ENCODE measurements at places on chromosomes 2 and 18. TPM values are rescaled to one million over a fixed set of nuclear protein-coding genes. Genes with fewer than 3 reads are reported as not detected.

Gene CCDC68
- total RNA-seq: 3.7 TPM

Gene ITPRIPL1
- 3.7 TPM for total RNA-seq

Gene PECR
- total RNA-seq: 7.0 TPM

Gene DYNAP
- not detected for total RNA-seq

Gene HOXD13
- total RNA-seq: not detected

Gene RAPGEF4
- total RNA-seq: 1.8 TPM

Gene ANKAR
- 0.67 TPM for total RNA-seq

Gene CRACDL
- total RNA-seq: under 0.01 TPM

Gene UPP2
- not detected for total RNA-seq

Gene MSH6
- total RNA-seq: 51.6 TPM

Gene PROKR1
- total RNA-seq: not detected

Gene CNDP1
- total RNA-seq: 0.15 TPM

Gene CRYGD
- not detected for total RNA-seq

Gene KLHL41
- 0.34 TPM for total RNA-seq

Gene CDK15
- 18.3 TPM for total RNA-seq

Gene ELAC1
- total RNA-seq: 7.4 TPM

Gene KIF1A
- not detected for total RNA-seq

Gene CCL20
- 2.2 TPM for total RNA-seq

Gene UGT1A6
- not detected for total RNA-seq

Gene MOCOS
- total RNA-seq: 6.4 TPM

Gene NOL4
- total RNA-seq: not detected

Gene SP140
- total RNA-seq: 2.0 TPM

Gene FSIP2
- under 0.01 TPM for total RNA-seq

Gene GKN2
- total RNA-seq: not detected

Gene TDRD15
- total RNA-seq: not detected

Gene LOXL3
- 10.1 TPM for total RNA-seq

Gene HOXD9
- total RNA-seq: not detected

Gene DLGAP1
- total RNA-seq: 0.34 TPM

Gene GALNT3
- total RNA-seq: 0.84 TPM

Gene KCNE4
- total RNA-seq: 2.0 TPM

Gene MC4R
- total RNA-seq: 0.15 TPM

Gene AQP12B
- not detected for total RNA-seq

Gene HAAO
- 3.9 TPM for total RNA-seq

Gene UGT1A3
- total RNA-seq: not detected

Gene OXER1
- total RNA-seq: under 0.01 TPM

Gene FOXD4L1
- not detected for total RNA-seq

Gene RAB27B
- 1.3 TPM for total RNA-seq

Gene ABCG5
- total RNA-seq: not detected

Gene ATG4B
- 66.7 TPM for total RNA-seq

Gene EPG5
- 21.7 TPM for total RNA-seq

Gene DHRS9
- total RNA-seq: not detected

Gene RALB
- 39.3 TPM for total RNA-seq

Gene SAG
- total RNA-seq: not detected

Gene EN1
- total RNA-seq: 0.17 TPM

Gene HTR2B
- under 0.01 TPM for total RNA-seq

Gene C18orf54
- total RNA-seq: 3.7 TPM

Gene OBSL1
- total RNA-seq: 32.0 TPM

Gene CFC1
- not detected for total RNA-seq

Gene CTAGE1
- total RNA-seq: not detected

Gene IL1R2
- 0.50 TPM for total RNA-seq

Gene CTNNA2
- total RNA-seq: not detected

Gene CXCR2
- not detected for total RNA-seq

Gene ITGB6
- 0.17 TPM for total RNA-seq

Gene STRN
- 5.1 TPM for total RNA-seq

Data from bronchus fibroblast of lung (primary cell).